ENCODE measurements at places on chromosomes 16 and 17.
A peak's percentile ranks its signal among the peaks of the same experiment; 100 is the strongest.

DNA sequence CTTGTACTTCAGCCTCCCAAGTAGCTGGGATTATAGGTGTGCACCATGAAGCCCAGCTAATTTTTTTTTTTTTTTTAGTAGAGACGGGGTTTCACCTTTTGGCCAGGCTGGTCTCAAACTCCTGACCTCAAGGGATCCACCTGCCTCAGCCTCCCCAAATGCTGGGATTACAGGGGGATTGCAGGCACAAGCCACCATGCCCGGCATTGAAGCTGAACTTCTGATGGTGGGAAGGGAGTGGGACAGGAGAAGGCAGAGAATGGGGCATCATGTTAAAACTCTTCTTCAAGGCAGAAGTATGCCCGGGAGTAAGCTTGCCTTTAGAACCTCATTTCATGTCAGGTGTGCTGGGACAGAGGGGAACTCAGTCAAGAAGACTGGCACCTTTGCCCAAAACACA, 48.6 kb upstream of the ZFHX3 start:
- DNase-seq, result no peak

DNA sequence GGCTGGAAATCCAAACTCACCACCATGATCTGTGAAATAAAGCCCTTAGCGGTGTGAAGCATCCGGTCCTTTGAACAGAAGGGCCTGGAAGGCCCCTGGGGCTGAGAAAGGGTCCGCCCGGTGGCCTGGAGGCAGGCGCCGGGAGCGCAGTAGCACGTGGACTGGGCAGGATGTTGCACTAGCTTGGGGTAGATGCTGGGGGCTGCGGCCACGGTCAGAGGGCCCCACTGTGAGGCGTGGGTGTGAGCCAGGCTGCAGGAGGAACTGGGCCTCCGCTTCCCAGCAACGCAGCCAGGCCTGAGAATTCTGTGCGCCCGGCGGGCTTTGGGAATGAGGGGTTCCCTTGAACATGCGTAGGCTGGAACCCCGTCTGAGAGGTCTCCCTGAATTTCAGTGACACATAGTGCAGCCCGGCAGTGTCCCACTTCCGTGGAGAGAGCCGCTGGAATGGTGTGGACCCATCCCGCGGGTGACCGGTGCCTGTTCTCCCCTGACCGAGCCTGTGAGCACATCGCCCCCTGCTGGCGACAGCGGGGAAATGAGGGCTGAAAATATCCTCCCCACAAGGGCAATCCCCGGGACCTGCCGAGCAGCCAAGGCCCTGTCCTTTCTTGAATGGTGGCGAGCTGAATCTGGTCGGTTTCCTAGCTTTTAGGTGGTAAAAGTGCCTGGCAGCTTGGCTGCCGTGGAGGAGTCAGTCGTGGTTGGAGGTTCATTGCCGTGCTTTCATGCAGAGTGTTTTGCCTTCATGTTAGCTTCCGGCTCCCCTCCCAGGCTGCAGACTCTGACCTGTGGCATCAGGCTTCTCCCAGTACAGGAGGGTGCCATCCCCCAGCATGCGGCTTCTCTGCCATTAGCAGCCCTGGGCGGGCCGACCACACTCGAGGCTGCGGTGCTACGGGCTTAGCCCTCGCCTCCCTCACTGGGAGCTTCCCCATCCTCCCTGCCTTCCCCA, 43.8 kb downstream of the DNAJA2 start:
- DNase-seq, result peak; percentile 66

DNA sequence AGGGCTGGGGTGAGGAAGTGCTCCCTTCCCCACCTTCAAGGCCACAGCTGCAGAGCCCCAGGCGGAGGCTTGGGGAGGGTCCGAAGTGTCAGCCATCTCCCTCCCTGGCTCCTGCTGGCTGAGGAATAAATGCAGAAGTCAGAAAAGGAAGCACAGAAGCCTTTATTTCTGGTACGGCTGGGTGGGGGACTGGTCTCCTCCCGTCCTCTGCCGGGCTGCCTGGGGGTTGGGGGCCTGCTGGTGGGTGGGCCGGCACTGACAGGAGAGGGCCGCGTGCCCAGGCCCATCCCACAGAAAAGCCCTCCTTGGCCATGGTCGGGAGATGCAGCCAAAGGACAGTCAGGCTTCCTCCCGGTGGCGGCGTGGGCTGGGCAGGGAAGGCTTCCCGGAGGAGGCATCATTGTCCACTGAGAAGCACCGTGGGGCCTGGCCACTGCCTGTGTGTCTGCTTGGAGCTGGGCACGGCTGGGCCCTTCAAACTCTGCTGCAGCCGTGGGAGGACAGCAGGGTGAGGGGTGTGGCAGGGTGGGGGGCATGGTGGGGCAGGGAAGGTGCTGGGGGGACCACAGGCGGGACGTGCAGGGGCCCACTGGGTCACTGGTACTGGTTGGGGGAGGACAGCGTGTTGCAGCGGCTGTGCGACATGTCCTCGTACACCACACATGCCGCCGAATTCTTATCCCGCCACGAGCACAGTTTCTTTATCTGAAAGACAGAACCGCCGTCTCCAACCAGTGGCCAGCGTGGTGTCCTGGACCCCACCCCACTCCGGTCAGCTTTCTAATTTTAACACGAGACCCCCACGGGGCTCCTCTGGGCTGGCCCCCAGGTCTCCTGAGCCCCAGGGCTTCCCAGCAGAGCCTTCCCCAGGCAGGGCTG, 2.4 kb downstream of the CD7 start:
- no peak for DNase-seq

DNA sequence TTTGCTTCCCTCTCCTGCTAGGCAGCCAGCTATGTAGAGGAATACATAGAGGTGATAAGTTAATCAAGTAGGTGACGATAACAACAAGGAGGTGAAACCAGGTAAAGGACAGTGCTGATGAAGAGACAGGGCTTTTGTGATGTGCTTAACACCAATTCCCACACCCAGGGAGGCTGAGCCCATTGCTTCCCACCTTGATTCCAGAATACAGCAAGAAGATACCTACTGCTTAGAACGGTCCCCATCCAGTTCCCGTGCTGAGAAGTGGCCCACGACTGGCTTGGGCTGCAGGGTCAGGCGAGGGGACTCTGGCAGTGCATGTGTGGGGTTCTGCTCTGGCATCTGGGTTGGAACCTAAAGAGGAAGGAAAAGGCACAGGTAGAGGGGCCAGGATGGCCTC, 16.1 kb upstream of the GFAP start:
- DNase-seq, result no peak

GRCh38 chr17:78144736-78145641, 1.2 kb upstream of the C17orf99 start:
- DNase-seq, result no peak

DNA sequence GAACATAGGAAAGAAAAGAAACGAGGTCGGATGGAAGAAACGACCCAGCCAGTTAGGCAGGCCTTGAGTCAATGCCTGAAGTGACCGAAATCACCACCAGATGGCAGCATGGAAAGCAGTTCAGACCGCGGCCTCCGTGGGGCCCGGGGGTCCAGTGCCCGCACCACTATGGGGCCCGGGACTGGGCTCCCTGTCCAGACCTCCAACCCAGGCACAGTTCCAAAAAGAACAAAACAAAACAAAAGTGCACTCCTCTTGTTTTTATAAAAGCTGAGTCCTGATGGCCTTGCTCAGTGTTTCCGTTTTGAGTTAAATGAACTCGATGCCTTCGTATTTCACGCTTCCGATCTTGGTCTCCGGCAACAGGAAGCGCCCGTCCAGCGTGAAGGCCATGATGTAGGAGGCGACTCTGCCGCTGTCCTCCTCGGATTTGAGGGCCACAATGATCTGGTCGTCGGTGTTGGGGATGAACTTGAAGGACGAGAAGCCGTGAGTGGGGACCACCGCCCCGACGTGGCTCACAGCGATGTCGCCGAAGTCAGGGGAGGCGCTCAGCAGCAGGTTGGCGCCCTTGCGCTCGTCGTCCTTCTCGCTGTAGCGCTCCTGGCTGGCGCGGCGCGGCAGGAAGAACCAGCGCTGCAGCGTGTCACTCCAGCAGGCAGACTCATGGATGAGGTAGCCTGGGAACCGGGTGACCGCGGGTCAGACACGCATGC, 13.7 kb upstream of the LGALS3BP start:
- peak; percentile 51 for DNase-seq

GRCh38 chr16:19123535-19124178, 9.9 kb downstream of the ITPRIPL2 start:
- DNase-seq, result no peak

All from activated naive CD8-positive, alpha-beta T cell treated with anti-CD3 and anti-CD28 coated beads for 36 hours (primary cell).